Thoracic aorta (tissue), 2 donors: ENCODE measurements at places on chromosomes 1 and 21. TPM values are rescaled to one million over a fixed set of nuclear protein-coding genes. Genes with fewer than 3 reads are reported as not detected.

KCNJ9 gene
- not detected for total RNA-seq

- no peak for DNase-seq
Observed at GRCh38 chr1:230143534-230143933, 76.5 kb downstream of the GALNT2 start.

HORMAD1 gene
- total RNA-seq = not detected

OPTC gene
- total RNA-seq = not detected

GRCh38 chr1:53377438-53377841 is 49.6 kb upstream of the LRP8 start:
- no peak for DNase-seq
